Stimulated activated CD4-positive, alpha-beta T cell treated with anti-CD3 and anti-CD28 coated beads, Interleukin-15, amount 100 ng/mL, for 24 hours (primary cell): ENCODE measurements at places on chromosomes 11 and 22.

DNA sequence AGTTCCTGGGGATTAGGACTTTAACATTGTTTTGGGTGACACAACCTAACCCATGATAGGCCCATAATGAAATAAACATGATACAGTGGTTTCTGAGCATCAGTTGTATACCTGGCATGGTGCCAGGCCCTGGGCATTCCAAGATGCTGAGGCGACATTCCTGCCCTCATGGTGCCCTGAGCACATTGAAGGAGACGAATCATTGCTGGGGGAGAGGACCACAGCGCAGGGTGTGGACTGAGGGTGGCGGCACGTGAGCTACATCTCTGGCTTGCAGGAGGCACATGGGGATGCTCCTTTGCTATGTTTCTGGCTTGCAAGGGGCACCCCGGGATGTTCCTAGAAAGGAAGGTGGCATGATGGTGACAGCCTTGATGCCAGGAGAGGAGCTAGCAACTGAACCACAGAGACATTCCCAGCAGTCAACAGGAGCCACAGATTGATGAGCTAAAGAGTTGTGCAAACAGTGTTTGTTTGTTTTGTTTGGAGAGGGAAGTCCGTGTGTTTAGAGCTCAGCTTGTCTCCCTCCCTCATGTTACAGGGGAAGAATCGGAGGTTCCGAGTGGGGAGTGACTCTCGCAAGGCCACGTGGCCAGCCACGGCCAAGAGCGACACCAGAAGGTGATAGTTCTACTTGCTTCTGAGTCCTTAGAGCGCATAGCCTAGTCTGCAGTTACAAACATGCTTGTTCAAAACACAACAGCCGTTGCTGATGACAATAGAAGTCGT is 106.4 kb downstream of the MIAT start:
- DNase-seq: no peak

- no peak for DNase-seq
These were observed 78.6 kb upstream of the CLMP start for GRCh38 chr11:123273616-123274015.

DNA sequence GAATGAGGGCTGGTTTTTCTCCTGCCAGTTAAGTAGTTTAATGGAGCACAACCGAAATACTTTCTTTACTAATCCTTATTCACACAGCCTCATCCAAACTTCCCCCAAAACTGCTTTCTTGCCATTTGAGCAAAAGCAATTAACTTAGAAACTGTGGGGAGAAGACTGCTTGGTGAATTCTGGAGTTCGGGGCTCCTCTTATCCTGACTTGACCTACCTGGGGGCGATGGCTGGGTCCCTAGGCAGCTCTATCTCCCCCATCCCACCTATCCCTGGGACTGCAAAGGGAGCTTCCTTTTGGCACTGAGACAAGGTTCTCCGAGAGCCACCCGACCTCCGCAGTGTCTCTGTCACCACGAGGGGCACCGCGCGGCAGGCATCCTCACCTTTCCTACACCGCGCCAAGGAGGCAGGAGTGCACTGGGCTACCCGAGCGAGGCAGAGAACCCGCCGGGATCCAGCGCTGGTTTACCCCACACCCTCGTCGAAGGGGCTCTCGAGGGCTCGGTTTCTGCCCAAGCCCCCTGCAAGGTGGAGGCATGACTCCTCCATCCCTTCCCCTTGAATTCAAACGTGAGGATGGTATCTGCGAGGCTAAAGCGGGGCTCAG is 759 bp downstream of the DESI1 start:
- DNase-seq: peak; percentile 64

DNA sequence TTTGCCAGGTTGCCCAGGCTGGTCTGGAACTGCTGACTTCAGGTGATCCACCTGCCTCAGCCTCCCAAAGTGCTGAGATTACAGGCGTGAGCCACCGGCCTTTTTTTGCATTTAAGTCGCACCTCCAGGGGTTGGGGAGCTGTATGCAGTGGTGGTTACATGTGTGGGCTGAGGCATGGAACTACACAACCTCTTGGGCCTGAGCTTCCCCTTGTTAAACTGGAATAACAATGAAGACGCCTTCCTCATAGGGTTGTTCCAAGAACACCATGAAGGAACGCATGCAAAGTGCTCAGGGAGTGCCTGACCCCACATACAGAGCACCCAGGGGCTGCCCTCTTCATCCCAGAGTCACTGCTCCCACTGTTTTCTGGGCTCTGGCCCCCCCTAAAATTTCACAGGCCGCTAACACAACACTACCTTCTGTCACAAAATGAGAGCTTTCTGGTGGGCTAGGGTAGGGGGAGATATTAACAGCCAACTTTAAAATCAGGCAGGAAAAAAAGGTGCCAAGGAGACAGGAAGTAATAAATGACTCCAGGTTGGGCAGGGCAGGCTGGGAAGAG is 1.3 kb upstream of the FAM118A start:
- DNase-seq: no peak

GRCh38 chr11:119739021-119739703 is 10.2 kb upstream of the NECTIN1 start:
- DNase-seq: no peak

DNA sequence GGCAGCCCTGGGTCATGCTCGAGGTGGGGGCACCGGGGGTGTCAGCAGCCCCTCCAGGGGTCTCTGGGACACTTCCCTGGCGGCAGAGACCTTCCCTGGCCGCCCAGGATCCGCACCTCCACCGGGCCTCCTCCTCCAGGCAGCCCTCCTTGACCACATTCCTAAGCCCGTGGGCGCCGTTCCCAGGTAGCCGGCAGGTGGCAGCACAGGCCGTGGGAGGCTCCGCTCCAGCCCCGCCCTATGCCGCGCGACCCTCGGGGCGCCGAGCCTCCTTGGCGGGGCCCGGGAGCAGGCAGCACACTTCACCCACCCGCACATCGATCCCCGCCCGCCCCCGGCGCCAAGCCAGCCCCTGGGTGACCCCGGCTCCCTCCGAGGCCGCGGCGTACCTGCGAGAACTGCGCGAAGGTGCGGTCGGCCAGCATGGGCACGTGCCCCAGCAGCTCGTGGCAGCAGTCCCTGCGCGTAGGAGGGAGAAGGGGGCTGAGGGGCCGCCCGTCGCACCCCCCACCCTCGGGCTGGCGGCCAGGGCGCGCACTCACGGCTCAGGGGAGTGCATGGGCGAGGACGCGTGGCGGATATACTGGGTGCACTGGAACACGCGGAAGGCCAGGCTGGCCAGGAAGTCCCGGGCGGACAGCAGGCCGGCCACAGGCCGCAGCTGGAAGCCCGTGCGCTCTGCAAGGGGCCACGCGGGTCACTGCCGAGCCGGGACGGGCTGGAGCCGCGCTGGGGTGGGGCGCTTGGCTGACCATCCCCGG is 5.3 kb upstream of the INS start:
- peak; percentile 65 for DNase-seq

- no peak for DNase-seq
These were observed 107.2 kb upstream of the E2F8 start for GRCh38 chr11:19347911-19348310.
